NCI-H226 (cell line): ENCODE measurements at places on chromosomes 5 and 9.

- DNase-seq = no peak
Observed at GRCh38 chr5:135340568-135340967, 58.5 kb downstream of the MACROH2A1 start.

DNA sequence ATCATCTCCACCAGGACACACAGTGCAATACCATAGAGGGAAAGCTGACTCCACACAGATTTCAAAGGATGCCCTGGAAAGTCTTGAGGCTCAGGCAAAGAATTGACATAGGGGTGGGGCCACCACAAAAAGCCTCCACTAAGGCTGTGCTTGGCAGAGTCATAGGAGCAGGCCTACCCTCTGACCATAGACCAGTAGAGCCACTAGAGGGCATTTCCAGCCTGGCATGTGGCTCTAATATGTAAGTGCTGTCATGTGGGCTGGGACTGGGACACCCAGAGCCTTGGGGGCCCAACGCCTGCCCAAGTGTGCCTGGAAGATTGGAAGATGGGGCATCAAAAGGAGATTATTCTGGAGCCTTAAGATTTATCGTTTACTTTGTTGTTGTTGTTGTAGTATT, 726.0 kb downstream of the DNAH5 start:
- DNase-seq = no peak

- no peak for DNase-seq
Observed at GRCh38 chr5:95954716-95955115, 6.9 kb downstream of the ELL2 start.

DNA sequence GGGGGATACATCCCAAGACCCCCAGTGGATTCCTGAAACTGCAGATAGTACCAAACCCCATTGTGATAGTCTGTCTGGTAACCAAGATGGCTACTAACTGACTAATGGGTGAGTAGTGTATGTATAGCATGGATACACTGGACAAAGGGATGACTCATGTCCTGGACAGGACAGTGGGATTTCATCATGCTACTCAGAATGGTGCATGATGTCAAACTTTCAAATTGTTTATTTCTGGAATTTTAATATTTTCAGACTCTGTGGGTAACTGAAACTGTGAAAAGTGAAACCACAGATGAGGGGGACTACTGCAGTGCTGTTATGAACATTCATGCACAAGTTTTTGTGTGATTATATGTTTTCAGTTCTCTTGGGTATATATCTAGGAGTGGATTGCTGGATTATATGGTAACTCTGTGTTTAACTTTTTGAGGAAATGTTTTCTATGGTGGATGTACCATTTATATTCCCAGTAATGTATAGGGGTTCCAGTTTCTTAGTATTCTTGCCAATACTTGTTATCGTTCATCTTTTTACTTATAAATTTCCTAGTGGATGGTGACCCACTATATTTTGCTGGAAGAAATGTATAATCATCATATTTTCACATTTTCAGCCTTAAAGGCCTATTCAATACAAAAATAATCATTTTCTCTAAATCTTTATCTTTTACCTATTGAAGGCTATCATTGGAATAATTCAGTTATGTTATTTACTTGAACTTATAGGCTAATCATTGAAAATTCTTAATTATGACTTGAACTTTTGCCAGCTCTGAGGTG, 140.9 kb downstream of the NR3C1 start:
- peak; percentile 83 for DNase-seq

- no peak for DNase-seq
Observed at GRCh38 chr9:112743216-112743836, 7.2 kb upstream of the SNX30 start.

DNA sequence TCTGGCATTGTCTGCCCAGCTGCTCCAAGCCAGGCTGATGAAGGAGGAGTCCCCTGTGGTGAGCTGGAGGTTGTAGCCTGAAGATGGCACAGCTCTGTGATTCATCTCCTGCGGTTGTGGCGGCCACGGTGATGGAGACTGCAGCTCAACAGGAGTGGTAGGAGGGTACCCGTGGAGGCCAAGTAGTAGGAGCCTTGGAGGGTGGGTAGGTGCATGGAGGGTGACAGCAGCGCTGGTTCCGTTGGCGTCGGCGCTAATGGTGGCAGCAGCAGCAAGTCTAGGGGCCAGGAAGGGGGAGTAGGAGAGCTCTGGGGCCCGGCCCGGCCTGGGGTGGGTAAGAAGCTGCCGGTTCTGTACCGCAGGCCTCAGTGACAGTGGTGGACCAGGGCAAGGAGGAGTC, 22.4 kb upstream of the TRIM52 start:
- no peak for DNase-seq

DNA sequence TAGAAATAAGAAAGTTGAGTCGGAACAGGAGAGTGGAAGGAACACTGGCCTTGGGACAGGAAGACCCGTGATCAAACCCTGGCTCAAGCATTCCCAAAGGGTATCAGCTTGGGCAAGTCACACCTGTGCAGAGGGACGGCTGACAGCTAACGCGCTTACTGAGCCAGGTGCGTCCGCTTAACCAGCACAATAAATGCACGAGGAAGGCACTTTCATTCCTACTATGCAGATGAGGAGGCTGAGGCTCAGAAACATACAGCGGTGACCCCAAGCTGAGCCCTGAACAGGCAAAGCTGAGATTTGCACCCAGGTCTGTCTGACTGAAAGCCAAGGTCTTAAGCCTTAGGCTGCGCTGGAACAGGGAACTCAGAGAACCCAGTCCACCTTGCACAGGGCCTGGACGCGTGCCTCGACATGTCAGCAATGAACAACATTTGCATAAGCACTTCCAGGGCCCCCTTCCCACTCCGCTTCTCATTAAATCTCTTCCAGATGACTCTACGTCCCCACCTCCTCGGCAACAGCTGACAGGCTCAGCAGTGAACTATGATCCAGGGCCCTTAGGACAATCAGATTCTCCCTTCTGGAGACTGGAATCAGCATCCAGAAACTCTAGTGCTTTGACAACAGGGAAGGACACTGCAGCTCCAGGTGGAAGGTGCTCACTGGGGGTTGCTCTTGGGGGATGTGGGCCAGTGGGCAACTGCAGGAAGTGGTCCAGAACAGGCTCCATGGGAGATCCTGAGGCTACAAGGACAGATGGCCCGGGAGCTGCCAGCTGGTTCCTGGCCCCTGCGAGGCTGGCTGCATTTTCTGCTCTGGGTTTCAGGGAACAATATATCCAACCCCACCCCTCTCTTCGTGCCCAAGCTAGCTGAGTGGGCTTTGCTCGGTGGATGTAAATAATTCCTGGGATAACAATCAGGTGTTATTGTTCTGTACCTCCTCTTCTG, 35.2 kb downstream of the SH3PXD2B start:
- no peak for DNase-seq
